ENCODE measurements at places on chromosomes 3 and 15.

DNA sequence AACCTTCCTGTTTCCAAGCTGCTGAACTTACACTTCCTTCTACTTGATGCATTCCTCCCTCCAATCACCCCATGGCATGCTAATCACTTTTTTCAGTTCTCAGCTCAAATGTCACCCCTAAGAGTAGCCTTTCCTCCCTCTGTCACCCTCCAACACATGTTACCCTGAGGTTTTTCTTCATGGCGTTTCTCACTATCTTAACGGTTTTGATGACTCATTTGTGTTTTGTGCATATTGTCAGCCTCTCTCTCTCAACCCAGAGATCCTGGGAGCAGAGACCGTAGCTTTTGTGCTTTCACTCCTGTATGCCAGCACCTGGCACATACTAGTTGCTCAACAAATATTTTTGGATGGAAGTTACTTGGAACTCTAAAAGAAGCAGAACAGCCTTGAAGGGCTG is 24.5 kb downstream of the LRRC3B start:
- no peak for DNase-seq

DNA sequence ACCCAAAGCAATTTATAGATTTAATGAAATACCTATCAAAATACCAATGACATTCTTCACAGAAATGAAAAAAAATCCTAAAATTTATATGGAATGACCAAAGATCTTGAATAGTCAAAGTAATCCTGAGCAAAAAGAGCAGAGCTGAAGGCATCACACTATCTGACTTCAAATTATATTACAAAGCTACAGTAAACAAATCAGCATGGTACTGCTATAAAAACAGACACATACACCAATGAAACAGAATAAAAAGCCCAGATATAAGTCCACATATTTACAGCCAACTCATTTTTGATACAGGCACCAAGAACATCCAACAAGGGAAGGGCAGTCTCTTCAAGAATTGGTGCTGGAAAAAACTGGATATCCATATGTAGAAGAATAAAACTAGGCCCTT is 54.9 kb upstream of the TMEM158 start:
- DNase-seq, result no peak

DNA sequence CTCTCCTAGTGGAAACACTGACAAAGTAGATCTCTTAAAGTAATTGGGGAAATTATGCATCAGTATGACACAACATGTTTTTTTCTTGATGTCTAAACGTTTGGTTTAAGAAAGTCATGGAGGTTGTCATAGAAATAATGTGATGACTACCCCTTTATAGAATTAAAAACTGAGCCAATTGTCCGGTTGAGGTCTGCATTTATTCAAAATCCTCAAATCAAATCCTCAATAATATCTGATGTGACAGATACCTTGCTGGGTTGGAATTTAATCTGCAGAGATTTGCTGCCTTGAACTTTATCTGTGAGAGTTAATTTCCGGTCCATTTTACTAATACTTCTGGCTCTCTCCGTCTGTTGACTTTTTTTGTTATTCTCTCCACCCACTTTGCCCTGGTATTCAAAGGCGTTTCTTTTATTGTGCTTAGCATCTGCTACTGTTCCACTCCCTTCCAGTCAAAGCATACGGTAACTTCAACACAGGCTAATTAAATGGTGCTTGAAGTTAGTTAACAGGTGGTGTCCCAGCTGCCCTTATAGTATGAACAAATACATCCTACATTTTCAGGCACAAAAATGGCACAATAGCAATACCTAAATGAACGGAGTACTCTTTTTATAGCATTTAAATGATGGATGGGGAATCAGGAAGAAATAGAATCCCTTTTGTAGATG is 628.3 kb downstream of the ROBO1 start:
- no peak for DNase-seq

DNA sequence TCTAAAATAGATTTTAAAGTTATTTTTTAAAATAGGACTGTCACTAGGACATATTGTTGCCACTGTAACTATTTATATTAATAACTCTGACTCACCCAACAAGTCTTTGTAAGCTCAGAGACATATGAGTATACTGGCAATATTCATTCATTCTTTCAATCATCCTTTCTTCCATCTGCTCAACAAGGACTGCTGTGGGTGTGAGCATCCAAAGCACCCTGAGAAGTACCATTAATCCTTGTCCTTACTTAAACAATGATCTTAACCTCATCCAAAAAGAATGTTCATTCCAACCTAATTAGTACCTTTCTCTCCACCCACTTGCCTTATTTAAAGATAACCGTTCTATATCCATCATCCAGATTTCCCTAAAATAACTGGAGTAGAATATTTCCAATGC is 94.2 kb upstream of the PPP2R3A start:
- no peak for DNase-seq

DNA sequence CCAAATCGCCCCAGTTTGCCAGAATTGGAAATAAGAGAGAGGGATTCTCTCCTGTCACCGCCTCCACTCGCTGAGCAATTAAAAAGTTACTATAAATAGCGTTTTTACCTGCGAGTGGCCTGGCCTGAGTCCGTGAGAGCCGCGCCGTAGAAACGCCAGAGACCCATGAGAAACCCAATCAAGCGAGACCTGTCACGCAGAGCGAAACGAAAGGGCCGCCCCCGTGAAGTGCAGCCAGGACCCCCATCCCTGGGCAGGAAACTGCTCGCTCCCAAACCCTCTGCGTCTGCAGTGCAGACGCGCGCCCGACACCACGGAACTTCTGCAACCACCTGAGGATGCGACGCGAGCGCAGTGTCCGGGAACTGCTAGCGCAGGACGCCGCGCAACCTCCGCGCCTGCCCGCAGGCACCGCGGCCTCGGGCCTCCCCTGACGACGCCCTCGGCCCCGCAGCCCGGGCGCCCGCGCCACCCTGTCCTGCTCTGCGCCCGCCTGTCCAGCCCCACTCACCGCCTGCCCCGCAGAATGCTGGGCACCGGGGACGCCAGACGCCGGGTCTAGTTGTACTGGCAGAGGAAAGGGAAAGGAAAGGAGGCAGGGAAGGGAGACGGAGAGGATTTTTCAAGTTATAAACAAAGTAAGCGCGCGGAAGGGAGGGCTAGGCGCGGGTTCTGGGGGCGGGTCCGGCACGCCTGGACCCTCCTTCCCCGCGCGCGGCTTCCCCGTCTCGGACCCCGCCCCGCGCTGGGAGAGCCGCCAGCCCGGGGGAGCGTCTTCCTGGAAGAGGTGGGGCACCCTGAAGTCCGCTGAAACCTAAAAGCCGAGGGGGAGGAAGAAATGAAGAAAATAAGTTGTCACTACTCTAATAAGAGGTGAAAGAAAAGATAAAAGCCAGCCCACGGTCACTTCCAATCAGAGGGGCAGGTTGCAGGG is at the start of gene PLSCR4:
PLSCR4 (minus strand) TSS at position 657 of the 934 bp plus-strand sequence. CDS start 29,034 bp downstream, outside the sequence.
- DNase-seq, result no peak

DNA sequence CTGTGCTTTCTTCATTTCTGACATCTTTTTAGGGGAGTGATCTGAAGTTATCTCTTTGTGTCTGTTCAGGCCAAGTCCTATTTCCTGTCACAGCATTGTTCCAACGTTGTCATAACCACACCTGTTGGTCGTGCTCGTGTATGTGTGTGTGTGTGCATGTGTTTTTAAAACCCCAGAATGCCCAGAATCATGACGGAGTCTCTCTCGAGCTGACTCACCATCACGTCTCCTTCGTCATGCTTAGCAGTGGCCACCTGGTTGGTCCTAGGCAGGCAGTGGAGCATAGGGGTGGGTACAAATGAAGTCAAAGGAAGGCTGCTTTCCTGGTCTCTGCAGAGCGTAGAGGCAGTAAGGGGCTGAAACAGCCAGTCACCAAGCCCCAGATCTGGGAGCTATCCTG is 126.8 kb upstream of the ABHD17C start:
- no peak for DNase-seq

GRCh38 chr3:152071924-152072323 is 196.8 kb upstream of the MBNL1 start:
- DNase-seq, result peak; percentile 9

- DNase-seq, result no peak
These were observed 11.3 kb downstream of the CGNL1 start for GRCh38 chr15:57387564-57388076.

- no peak for DNase-seq
These were observed 217.0 kb upstream of the TLE3 start for GRCh38 chr15:70314688-70315087.

- DNase-seq, result no peak
These were observed 124.7 kb upstream of the FRMD4B start for GRCh38 chr3:69510481-69511030.

GRCh38 chr15:48253172-48253571 is 47.1 kb downstream of the SLC12A1 start:
- no peak for DNase-seq

- no peak for DNase-seq
These were observed 252.1 kb downstream of the RPLP1 start for GRCh38 chr15:69704700-69705099.

DNA sequence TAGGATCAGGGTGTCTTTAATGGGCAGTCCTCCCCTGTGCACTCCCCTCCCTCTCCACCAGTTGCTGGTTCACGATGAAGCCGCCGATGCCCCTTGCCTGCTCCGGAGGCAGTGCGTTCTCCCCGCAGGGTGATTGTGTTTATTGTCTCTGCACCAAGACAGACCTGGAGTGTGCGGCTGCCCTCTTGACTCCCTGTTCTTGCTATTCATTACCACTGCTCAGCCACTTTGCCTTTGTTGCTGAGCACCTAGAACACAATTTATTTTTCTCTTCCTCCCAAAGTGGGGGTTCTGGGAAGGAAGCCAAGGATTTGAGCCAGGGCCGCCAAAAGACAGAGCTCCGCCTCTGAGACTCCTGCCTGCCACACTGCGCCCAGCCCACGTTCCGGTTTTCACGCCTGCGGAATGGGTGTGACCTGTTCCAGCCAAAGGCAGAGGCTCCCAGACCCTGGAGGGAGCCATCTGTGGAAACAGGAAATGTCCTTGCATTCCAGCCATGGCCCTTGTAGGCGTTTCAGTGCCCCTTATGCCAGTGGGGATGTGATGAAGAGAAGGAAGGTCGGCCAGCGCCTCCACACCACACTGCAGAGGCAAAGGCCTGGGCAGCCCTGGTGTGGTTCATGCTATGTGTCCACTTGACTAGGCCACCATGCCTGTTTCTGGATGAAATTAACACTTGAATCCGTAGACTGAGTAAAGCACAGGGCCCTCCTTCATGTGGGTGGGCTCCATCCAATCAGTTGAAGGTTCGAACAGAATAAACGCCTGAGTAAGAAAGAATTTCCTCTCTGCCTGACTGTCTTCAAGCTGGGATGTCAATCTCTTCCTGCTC is 85.8 kb downstream of the HMG20A start:
- no peak for DNase-seq

- no peak for DNase-seq
These were observed 93.8 kb upstream of the PDZRN3 start for GRCh38 chr3:73718326-73719110.

GRCh38 chr3:173734473-173734872 is 336.9 kb downstream of the NLGN1 start:
- no peak for DNase-seq

DNA sequence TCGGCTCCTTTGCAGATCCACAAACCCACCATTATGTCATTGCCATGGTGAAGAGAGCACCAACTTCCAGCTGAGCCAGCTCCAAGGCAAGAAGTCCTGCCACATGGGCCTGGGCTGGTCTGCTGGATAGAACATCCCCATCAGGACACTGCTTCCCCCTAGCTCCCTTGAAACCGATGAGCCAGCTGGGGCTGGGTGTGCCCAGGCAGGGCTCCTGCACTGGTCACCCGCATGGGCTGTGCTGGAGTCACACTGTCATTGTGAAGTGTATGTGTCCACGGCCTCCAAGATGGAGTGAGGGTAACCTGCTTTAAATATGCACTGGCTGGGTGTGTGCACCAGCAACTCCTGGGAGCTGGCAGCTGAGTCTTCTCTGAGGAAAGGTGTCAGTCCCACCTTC is 31.0 kb upstream of the TOPBP1 start:
- DNase-seq, result no peak

DNA sequence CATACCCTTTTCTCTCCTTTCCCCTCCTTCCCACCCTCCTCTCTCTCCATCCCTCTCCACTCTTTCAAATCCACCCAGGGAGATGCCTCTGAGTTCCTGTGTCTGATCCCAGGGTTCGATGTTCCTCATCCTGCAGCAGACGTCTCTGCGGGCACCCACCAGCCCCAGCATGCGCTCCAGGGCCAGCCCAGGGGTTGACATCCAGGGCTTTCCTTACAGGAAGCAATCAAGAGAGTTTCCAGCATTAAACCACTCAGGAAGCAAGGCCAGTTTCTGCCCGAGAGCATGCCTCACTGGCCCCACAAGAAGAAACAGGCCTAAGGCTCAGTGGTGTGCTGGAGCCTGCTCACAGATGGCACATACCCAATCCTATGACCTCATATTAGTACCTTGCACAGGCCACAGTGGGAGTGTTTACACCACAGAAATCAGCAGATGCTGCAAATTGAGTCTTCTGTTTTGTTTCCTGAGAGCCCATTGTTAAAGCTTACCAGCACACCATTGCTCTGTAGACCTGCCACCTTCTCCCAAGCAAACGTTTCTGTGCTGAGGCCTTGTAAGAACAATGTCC is 13.2 kb downstream of the SLC6A1 start:
- no peak for DNase-seq

DNA sequence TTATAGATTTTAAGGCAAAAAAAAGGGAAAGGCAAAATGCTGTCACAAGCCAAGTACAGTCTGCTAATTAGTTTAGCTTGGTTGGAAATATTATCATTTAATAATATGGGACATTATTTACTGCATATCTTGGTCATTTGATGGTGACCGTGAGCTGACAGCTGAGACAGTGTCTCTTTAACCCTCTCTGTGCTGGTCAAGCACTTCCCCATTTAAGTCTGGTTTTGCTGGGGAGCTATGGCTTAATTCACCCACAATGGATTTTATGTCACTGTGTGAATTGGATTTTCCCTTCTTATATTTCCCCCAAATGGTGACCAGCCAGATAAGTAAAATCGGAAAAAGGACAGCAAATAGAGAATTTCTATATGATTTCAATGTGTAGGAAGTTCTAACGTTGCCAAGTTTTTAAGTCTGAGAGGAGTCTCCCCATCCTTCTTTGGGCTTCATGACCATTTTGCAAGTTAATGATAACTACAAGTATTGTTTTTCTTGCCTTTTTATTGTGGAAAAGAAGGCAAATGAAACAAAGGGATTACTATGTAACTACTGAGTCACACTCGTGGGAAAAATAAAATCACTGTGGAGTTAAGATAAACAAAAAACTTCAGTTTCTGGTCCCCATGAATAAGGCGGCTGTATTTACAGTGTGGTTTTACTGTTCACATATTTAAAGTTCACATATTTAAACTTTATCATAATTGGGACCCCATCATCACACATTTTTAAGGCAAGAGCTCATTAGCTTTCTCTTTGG is 373.5 kb downstream of the NR2F2 start:
- DNase-seq, result no peak

GRCh38 chr3:10949197-10949596 is 43.4 kb upstream of the SLC6A1 start:
- DNase-seq, result no peak

- DNase-seq, result no peak
These were observed 218.8 kb upstream of the HES1 start for GRCh38 chr3:193917158-193917557.

GRCh38 chr3:45965253-45965652 is 22.0 kb downstream of the CXCR6 start:
- no peak for DNase-seq

DNA sequence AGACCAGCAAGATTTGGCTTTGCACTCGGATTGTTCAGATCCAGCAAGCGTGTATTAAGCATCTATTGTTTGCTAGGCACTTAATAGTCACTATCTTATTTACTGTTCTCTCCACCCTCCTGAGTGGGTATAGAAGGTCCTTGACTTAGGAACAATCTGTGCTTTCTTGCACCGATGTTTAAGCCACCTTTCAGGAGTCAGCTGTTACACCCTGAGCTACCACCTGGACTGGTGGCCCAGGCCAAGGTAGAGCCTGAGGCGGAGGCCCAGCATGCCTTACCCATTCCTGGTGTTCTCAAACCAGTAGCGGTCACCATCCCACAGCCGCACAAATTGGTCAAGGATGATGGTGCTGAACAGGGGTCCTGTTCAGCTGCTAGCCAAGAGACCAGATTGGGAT is 10.0 kb downstream of the DUOX1 start:
- no peak for DNase-seq
